NCI-H2227 treated with DMSO at 0.1 percent for 48 hours (cell line): ENCODE measurements at places on chromosomes 11 and 22.

DNA sequence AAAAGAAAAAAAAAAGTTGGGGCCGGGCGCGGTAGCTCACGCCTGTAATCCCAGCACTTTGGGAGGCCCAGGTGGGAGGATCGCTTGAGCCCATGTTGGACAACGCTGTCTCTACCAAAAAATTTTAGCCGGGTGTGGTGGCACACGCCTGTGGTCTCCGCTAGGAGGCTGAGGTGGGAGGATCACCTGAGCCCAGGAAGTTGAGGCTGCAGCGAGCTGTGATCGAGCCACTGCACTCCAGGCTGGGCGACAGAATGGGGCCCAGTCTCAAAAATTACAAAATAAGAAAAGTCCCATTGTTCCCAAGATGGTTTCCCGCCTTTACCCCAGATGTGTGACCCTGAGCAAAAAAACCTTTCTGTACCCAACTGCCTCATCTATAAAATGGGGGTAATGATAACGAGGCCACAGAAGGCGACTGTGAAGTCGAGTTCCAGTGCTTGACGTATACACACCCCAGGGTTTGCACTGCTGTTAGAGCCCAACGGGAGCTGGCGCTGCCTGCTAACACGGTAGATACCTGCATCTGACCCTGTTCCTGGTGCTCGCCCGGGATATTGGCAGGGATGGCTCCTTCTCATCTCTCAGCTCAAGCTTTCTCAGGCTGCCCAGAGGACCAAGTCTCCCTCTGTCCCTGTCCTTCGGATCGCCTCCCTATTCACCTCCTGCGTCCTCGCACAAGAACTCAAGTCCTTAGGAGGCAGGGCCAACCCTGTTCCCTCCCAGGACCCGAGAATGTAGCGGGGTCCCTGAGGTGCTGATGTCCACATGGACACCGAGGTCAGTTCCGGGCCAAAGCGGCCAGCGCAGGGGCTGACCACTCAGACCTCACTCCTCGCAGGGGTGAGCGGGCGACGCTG is 1.1 kb upstream of the RPLP2 start:
- DNase-seq: peak; percentile 71

DNA sequence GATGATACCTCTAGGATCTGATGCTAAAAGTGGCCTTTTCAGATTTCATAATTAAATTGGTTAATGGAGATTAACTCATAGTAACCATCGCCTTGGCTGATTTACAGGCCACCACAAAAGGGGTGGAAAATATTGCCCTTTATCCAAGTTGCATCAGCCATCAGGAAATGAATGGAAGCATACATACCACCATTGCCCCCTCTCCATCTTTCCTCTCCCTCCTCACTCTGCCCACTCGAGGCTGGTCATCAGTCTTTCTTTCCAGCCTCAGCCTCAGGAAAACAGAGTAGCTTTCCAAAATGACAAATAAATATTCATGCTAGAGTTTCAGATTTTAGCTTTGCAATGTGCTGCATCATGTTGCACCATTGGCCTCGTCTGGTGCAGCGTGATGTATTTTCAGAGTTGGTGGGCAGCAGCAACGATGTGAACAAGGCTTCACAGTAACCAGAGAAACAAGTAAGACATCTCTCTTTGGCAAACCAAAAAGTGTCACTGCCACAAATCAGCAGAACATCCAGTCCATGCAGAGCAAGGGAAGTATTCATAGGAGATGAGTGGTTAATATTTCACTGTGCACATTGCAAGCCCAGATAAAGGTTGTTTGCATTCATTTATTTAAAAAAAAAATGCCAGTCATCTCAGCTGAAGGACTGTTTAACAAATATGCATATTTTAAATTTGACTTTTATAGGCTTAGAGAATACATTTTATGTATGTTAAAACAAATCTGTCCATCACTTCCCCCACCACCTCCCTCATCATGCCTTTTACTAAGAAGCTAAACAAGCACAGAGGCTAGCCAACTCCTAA is 136.7 kb upstream of the FAT3 start:
- no peak for DNase-seq

GRCh38 chr11:45655347-45655756 is 10.1 kb downstream of the CHST1 start:
- peak; percentile 91 for DNase-seq

GRCh38 chr11:100841711-100842407 is 154.8 kb downstream of the ARHGAP42 start:
- DNase-seq: no peak

GRCh38 chr11:111635706-111636045 is 33.4 kb downstream of the SIK2 start:
- no peak for DNase-seq

GRCh38 chr11:131217313-131218310 is 152.8 kb upstream of the NTM start:
- no peak for DNase-seq

DNA sequence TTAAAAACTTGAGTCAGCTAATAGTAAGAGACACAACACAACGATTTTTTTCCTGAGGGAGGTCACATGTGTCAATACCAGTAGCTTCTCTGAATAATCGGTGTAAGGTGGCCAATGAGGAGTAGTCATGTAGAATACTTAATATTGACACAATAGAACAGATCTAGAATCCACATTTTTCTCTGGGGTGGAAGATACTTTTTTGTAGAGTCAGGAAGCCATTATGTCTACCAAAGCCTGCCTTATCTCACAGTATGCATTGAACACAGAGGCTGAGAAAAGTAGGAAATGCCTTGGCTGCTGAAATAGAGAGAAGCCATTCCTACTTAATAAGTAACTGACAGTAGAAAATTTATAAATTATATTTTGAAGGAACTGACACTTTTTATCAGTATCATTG is 725.0 kb downstream of the METTL15 start:
- DNase-seq: no peak

DNA sequence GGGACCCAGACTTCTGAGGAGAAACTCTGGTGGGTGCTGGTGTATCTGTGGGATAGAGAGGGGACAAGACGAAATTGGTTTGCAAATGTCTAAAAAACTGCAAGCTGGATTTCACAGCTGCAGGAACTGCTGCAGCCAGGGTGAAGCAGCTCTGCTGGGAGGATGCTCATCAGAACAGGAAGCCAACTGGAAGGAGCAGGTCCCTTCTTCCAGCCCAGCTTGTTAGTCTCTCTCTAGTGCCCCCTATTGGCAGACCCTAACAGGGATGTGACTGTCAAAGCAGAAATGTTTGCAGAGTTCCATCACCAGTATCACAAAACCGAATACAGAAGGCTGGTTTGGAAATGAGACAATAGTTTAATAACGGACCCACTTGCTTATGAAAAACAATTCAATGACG is 74.8 kb upstream of the SLC22A12 start:
- DNase-seq: no peak

DNA sequence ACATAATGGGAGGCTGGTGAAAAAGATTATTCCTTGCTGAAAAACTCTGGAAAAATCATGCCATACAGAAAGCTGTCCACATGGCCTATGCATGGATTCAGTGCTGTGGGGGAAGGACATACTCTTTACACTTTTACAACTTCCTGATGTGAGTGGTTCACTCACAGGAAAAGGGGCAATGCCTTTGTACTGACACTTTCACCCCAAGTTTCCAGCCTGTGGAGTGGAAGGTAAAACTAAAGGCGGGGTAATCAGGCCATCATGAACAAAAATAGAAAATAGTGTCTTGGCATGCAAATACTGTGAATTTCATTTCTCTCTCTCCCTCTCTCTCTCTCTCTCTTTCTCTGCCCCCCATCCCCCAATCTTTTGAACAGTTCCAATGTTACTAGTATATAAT is 281.8 kb downstream of the ETS1 start:
- DNase-seq: no peak

DNA sequence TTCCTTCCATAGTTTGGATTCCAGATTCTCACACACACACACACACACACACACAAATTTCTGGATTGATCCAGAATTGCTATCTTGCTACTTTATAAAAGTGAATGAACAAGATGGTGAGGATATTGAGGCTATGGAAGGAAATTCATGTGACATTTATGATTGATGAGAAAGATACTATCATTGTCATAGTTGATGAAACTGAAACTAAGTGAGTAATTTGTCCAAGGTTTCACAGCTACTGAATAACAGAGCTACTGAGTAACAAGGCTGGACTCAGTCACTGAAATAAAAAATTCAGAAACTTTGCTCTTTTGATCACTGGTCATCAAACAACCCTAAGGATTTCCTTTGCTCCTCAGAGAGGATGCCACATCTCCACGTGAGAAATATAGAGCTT is 16.2 kb downstream of the OR5D16 start:
- no peak for DNase-seq

- DNase-seq: no peak
Measured at GRCh38 chr11:118074091-118074685, 2.7 kb upstream of the TMPRSS4 start.

GRCh38 chr22:43953988-43954785 is 1.1 kb upstream of the SAMM50 start:
- no peak for DNase-seq

GRCh38 chr11:128451652-128452470 is 135.5 kb downstream of the ETS1 start:
- no peak for DNase-seq

DNA sequence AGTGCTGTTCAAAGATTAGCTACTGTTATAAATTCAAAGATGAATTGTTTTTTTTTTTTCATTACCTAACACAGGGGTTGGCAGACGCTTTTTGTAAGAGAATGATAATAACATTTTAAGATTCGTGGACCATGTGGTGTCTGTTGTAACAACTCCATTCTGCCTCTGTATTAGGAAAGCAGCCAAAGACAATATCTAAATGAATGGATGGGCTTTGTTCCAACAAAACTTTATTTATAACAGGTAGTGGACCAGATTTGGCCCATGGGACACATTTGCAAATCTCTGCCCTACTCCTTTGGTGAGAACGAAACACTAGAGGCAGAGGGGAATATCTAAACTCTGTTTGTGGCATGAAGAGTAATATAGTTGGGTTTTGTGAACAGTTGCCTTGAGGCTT is 83.6 kb upstream of the BLID start:
- no peak for DNase-seq

DNA sequence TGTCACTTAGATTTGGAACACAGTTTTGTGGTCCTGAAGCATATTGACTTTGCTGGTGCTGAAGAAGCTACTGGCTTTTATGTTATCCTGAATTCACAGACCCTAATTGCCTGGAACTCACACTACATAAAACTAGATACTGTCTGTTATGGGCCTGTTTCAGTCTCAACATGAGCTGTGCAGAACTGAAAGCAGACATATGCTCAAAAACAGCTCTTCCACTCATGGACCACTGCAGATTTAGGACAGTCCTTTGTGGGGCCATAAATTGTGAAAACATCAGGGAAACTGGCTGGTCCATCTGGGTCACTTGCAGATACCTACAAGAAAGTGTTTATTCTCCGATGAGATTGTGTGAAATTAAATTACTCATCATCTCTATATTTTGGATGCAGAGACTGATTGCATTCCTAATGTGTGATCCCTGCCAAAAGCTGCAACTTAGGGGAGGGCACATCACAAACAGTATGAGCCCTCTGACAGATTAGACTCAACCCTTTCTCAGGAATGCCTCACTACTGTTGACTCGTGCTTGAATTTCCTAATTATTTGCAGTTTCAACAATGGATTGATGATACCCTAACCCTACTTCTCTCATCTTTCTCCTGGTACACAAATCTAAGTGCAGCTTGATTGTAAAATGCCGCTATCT is 10.2 kb upstream of the CLNS1A start:
- DNase-seq: no peak

GRCh38 chr11:2791139-2791520 is 91.3 kb upstream of the KCNQ1OT1 start:
- DNase-seq: no peak

DNA sequence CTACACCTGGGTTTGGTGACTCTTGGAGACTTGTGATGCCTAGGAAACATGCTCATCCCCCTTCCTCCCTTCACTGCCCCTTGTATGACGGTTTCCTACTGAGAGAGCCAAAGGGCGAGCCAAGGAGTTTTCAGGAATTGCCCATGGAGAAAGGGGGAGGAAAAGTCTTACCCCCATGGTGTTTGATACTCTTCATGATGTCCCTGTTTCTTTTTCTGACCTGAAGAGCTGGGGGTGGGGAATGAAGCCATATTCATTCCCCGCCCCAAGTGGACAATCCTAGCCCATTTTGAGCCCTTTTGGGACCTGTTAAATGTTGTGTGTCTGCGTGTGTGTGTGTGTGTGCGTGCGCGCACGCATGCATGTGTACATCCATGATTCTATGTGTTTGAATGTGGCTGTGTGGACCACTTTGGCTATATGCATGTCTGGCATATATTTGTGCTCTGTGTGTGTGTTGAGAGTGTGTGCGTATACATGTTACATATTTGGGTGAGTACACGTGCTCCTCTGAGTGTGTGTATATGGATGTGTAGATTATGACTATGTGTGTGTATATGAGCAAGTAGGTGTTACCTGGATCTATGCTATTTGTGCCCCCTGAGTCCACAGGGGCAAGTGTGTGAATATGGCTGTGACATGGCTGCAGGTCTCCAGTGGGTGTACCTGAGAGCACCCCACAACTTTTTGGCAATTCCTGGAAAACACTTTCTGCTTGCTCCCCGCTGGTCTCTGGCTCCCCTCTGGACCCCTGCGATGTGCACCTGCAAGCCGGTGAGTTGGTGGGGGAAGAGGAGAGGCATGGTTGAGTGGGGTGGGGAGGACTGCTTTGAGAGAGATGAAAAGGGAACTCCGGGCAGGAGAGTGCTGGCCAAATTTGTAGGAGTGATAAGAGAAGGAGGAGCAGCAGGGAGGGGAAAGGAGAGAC is 24.6 kb downstream of the OTOG start:
- DNase-seq: no peak

- no peak for DNase-seq
Measured at GRCh38 chr22:30996462-30996861, 27.4 kb downstream of the TUG1 start.
